Amygdala (tissue), 56 donors: ENCODE measurements at places on chromosomes 5 and 9.
A peak's percentile ranks its signal among the peaks of the same experiment; 100 is the strongest.

DNA sequence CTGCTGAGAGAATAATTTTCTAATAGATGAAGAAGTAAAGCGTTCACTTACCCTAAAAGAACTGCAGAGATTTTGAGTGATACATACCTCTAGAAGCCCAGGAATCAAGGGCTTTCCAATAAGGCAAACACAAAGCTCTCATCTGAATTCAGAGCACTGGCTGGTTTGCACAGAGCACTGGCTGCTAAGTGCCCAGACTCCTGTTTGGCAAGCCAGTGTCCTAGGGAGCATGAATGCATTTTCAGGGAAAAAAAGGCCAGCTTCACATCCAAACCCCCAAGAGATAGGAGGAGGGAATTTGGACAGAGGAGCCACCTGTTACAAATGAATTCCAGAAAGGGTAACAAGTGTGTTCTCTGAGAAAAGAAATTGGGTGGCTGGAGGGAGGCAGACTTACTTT is 65.3 kb downstream of the ARSB start:
- DNase-seq, result no peak

- DNase-seq, result no peak
Observed at GRCh38 chr5:4627929-4628328, 512.2 kb upstream of the ADAMTS16 start.

DNA sequence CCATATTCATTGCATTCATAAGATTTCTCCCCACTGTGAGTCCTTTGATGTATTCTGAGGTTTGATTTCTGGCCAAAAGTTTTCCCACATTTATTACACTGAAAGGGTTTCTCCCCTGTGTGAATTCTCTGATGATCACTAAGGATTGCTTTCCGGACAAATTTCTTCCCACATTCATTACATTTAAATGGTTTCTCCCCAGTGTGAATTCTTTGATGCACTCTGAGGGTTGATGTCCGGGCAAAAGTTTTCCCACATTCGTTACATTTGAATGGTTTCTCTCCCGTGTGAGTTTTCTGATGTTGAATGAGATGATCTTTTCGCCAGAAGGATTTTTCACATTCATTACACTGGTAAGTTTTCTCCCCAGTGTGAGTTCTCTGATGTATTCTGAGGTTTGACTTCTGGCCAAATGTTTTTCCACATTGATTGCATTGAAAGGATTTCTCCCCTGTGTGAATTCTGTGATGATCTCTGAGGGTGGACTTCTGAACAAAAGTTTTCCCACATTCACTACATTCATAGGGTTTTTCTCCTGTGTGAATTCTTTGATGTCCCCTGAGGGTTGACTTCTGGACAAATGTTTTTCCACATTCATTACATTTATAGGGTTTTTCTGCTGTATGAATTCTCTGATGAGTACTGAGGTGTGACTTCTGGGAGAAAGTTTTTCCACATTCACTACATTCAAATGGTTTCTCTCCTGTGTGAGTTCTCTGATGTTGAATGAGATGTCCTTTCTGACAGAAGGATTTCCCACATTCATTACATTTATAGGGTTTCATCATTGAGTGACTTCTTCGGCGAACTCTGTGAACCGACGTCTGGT is 18.8 kb downstream of the ZNF510 start:
- DNase-seq, result no peak

GRCh38 chr9:6229619-6230018 is 14.0 kb downstream of the IL33 start:
- no peak for DNase-seq

- no peak for DNase-seq
Observed at GRCh38 chr9:29212397-29213387, 1639.4 kb upstream of the C9orf72 start.

- DNase-seq, result peak; percentile 99
Observed at GRCh38 chr5:61331407-61332357, at the start of gene ZSWIM6. TSS of gene ZSWIM6 (plus strand) at chr5:61332258. CDS start at chr5:61332273, 15 bp downstream.

- no peak for DNase-seq
Observed at GRCh38 chr9:109815366-109815947, 35.5 kb downstream of the PALM2AKAP2 start.

- peak; percentile 24 for DNase-seq
Observed at GRCh38 chr9:136339173-136339957, 12.0 kb downstream of the GPSM1 start.

GRCh38 chr5:149141224-149141956 is at the start of gene ABLIM3:
TSS of gene ABLIM3 (plus strand) at chr5:149141493. CDS start at chr5:149142096, 603 bp downstream.
- DNase-seq, result peak; percentile 76

- DNase-seq, result no peak
Observed at GRCh38 chr5:156376751-156377150, 49.8 kb downstream of the SGCD start.

- no peak for DNase-seq
Observed at GRCh38 chr5:144404672-144405071, 234.0 kb downstream of the KCTD16 start.

GRCh38 chr9:134352247-134352933 is 26.1 kb downstream of the RXRA start:
- DNase-seq, result no peak

- no peak for DNase-seq
Observed at GRCh38 chr9:68978066-68978465, 35.8 kb downstream of the PRKACG start.
